Fibroblast of the conjunctiva (primary cell): ENCODE measurements at places on chromosomes 11 and 22.

DNA sequence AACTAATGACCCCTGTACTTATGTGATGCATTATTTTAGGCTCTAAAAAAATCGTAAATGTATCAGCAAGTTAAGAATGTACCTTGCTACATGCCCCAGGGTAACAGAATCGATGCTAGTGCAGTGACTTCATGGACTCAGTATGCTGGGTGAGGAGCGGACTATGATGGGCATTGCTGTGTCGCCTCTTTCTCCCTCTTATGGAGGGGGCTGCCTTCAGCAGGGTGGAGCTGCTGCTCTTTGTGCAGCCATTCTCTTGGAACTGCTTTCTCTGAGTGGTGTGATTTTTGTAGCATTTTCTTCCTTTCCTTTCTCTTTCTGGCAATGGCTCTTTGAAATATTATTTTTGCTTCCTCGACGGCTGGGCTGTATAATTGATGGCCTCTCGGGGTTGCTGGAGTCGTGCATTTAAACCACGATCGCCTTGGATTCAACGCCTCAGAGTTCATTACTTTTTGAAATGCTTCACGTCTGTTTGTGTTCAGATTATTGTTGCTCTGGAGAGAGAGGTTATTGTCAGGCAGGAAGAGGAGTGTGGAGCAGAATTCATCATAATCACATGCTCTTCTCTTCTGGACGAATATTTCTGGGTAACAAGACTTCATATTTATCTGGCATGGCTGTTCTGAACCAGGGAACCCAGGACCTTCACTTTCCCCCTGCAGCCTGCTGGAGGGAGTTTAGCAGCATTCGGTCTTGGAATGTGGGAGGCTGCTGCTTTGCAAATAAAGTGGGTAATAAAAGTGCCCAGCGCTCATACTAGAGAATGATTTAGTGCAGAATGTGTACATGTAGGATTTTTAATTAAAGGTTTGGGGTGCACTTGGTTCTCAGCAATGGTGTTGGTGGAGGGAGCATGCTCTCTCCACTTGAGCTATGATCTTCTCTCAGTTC, 804.2 kb downstream of the NTM start:
- no peak for DNase-seq

GRCh38 chr11:109196016-109196415, 226.0 kb upstream of the C11orf87 start:
- no peak for DNase-seq

GRCh38 chr22:35728639-35729308, 11.1 kb downstream of the APOL5 start:
- no peak for DNase-seq

DNA sequence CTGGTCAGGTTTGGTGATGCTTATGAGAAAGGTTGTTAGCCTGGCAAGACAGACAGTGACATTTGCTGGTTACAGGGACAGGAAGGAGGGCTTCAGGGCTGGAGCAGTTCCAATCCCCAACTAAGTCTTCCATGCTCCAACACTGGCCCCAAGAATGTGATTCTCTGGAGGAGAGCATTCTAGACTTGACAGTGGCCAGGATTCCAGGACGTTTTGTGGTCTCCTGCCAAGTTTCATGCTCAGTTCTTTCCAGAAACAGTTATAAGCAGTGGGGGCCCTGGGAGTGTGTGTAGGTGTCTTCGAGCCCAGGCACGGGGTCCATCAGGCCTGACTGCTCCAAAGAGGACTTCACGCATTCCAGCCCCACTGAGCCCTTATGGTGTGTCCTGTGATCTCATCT, 8.9 kb upstream of the GRK3 start:
- DNase-seq, result no peak

- DNase-seq, result no peak
Observed at GRCh38 chr22:46074771-46075551, 75.4 kb upstream of the PPARA start.

GRCh38 chr11:59999691-60000090, 17.3 kb upstream of the OOSP4B start:
- DNase-seq, result no peak

DNA sequence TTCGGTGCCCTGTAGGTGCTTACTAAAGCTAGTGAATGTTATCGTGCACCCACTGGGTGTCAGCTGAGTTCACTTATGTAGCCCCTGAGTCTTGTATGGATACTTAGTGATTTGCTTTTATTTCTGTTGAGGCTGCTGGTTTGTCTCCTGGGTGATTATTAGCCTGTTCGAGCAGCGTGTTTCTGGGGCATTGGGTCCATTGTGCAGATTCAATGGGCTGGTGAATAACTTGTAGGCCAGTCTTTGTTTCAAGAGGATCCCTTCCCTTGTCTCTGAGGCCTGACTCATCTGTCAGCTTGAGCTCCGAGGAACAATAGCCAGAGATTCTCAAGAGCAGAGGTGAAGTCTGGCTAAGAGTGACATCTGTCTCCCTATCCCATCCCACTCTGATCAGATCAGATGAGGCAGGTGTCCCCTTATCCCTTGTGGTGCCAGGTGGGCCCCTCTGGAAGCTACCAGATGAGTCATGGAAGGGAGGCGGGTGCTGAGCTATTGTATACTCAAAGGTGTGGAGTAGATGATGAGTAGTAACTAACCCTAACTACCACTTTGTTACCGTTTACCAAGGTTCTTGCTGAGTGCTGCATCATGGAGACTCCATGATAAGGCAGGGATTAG, 3.7 kb downstream of the MIAT start:
- no peak for DNase-seq

DNA sequence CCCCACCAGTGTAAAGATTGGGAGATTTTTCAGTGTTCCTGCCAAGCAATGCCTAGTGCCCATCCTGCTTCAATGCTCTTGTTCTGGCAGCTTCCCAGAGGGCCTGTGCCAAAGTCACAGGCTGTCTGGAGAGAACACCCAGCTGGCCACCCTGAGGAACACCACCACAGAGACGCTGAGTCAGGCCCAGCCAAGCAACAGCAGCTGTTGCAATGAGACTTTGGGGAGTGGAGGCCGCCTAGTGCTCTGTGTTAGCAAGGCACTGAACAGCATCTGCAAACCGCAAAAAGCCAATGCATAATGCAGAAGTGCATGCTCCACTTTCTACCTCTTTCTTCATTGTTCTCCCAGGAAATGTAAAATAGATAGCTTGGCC, 168.1 kb downstream of the NXPE2 start:
- no peak for DNase-seq

DNA sequence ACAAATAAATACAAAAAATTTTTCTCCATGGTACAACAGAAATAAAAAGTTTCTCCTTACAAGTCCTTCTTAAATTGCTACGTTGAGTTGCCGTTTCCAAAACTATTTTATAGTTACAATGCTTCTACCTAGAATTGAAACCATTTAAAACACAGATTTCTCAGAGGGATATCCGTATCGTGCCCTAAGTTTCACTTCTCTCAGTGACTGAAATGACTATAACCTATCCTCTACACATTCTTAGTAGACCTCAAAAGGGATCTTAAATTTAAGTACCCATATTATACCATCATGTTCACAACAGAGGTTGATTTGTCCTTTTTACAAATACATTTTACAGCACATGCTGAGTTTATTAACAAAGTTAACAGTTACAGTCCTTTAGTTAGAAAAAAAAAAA, 44.1 kb downstream of the USP28 start:
- no peak for DNase-seq

- no peak for DNase-seq
Observed at GRCh38 chr22:31491218-31491962, 1.7 kb upstream of the EIF4ENIF1 start.

DNA sequence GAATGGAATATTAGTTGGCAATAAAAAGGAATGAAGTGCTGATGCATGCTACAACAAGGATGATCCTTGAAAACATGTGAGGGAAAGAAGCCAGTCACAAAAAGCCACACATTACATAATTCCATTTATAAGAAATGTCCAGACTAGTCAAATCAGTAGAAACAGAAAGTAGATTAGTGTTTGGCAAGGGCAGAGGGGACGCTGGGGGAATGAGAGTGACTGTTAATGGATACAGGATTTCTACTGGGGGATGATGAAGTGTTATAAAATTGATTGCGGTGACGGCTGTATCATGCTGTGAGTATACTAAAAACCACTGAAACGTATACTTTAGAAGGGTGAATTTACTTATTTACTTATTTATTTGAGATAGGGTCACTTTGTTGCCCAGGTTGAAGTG, 57.9 kb downstream of the C11orf58 start:
- no peak for DNase-seq

GRCh38 chr22:42052765-42053164, 17.8 kb downstream of the NAGA start:
- DNase-seq, result no peak

DNA sequence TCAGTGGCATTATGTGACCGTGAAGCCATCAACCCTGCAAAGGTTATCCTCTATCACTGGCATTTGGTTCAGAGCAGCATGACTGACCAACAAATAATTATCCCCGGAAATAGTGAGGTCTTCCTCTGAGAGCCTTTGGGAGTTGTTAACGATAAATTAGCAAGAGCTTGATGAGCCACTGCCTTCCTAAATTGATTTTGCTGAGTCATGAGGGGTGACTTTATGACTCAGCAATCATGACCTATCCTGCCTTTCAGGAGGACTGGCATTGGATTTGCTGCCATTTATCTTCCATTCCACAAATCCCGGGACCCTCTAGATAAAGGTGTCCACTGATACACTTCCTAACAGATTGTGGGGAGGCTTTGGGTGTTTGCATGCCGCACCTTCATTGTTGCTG, 80.8 kb upstream of the MTNR1B start:
- no peak for DNase-seq

DNA sequence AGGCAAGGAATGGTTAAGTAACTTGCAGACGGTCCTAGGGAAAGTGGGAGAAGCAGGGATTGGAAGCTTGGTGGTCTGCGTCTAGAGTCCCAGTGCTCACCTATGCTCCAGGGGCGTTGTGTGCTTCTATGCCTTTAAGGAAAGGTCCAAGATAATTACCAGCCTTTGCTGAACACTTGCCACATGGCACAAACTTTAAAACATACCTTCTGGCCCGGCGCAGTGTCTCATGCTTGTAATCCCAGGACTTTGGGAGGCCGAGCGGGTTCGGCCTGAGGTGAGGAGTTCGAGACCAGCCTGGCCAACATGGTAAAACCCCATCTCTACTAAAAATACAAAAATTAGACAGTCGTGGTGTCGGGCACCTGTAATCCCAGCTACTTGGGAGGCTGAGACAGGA, 2.3 kb downstream of the POLDIP3 start:
- DNase-seq, result no peak

- DNase-seq, result no peak
Observed at GRCh38 chr11:37597776-37598175, 999.7 kb upstream of the RAG2 start.

DNA sequence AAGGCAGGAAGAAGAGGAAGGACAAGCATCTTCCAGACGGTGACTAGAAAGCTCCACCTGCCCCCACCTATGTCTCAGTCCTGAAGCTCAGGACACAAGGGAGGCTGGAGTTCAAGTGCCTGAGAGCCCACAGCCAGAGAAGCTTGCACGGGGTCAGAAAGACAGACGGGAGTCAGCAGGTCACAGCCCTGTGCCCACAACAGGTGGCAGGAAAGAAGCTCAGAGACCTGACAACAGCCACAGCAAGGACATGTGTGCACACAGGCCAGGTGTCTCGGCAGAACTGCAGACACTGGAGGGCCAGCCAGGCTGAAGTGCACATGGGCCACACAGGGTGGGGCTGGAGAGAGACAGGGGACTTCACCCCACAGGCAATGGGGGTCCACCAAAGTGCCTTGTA, 37.2 kb upstream of the MOB2 start:
- DNase-seq, result no peak

- no peak for DNase-seq
Observed at GRCh38 chr11:11010624-11011127, 152.8 kb upstream of the ZBED5 start.

GRCh38 chr22:32708830-32709229, 92.7 kb upstream of the TIMP3 start:
- DNase-seq, result peak; percentile 33

DNA sequence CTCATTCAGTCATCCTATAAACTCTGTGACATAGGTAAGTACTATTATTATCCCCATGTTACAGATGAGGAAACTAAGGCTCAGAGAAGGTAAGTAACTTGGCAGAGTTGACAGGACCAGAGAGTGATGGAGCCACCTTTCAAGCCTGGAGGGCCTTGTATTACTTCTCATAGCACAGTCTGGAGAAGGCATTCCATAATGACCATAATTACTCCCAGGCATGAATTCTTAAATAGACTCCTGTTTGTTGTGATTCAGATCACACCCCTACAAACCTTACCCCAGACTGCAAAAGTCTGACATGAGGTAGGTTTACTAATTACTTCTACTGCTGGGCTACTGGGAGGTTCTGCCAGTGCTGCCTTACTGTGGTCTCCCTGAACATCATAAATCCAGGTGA, 77.0 kb downstream of the CD44 start:
- no peak for DNase-seq

DNA sequence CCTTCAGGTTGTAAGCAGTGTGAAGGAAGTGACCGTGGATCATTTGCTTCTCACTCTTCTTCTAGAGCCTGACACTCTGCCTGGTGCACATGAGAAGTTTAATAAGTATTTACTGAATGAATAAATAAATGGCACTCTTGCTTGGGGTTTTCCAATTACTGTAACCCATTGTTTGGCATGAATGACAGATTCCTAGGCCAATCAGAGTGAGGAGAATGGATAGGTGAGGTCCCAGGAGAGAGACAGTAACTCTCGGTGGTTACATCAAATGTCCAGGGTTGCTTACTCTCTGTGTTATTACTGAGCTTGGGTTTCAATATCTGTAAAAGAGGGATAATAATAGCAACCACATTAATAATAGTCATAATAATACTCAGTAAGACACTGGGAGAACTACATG, 204.2 kb upstream of the ISX start:
- no peak for DNase-seq

DNA sequence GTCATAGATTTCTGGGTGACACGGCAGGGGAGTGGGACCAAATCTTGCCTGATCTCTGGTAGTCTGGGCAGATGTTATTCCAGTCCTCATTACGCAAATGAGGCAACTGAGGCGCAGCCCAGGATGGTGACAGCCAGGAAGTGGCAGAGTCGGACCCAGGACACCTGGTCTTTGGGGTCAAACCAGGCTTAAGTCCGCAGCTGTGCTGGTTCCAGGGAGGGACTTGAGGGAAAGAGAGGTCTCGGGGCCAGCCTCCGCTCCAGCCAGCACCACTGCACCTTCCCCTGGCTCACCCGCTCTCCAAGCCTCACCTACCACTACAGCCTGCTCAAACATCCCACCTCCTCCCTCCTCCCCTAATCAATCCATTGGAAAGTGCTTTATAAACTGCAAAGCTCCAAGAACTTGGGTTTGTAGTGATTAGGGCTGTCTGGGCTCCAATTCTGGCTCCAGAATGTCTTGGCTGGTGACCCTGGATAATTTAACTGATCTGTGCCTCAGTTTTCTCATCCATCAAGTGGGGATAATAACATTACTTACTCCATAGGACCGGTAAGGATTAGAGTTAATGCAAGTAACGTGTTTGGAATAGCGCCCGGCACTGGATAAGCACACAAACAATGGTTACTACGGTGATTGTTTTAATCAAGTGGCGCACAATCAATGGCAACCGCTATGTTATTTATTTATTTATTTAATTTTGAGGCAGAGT, 526 bp upstream of the PNPLA5 start:
- no peak for DNase-seq

- no peak for DNase-seq
Observed at GRCh38 chr22:28143241-28143865, 224.3 kb upstream of the PITPNB start.
